ENCODE measurements at places on chromosomes 2 and 18.

GRCh38 chr2:83787189-83787588 lies 671.9 kb downstream of the SUCLG1 start:
- no peak for DNase-seq

GRCh38 chr2:143504397-143504796 lies 375.2 kb downstream of the ARHGAP15 start:
- no peak for DNase-seq

DNA sequence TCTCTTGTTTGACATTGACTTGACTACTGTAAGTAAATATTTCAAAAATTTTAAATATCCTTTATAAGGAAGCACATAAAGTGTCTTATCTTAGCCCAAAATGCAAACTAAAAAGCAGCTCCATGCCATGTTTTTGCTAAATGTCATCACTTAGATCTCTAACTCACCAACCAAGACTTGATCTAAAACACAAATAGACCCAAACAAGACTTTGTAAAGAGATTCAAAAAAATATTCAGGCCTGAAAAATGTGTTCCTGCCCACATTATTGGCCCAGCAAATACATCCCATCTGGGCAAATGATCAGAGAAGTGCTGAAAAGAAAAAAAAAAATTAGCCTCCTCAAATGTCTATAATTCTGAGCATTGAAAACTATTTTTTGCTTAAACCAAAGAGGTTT lies 187.6 kb downstream of the MREG start:
- DNase-seq, result no peak

DNA sequence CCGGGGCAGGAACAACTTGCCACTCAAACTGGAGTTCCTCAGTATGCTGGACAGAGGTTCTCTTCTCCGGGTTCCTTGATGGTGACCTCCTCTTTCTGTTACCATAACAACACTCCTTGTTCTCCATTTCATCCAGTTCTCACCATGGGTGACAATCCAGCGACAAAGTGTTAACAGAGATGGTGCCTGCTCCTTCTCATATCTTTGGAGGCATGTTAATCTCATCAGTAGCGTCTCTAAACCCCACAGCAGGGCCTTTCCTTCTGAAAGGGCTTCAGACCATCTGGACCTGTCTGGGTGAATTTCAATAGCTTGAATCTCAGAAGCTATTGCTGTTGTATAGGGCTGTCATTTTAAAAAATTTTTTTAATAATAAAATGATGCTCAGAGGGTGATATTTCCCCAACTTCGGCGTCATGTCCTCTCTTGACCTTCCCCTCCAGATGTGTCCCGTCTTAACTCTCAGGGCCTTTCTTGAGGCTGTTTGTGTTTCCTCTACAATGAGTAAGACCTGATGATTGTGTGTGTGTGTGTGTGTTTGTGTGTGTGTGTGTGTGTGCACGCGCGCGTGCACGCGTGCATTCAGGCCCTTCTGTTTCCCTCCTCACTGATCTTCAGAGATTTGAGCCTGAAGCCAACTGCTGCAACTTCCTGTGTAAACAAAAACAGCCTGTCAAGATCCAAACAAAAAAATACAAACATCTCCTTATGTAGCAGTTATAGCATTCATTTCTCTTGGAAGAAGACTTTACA lies 24.3 kb upstream of the CETN1 start:
- DNase-seq, result no peak

- DNase-seq, result no peak
Observed at GRCh38 chr2:172282944-172283343, 144.4 kb upstream of the ITGA6 start.

DNA sequence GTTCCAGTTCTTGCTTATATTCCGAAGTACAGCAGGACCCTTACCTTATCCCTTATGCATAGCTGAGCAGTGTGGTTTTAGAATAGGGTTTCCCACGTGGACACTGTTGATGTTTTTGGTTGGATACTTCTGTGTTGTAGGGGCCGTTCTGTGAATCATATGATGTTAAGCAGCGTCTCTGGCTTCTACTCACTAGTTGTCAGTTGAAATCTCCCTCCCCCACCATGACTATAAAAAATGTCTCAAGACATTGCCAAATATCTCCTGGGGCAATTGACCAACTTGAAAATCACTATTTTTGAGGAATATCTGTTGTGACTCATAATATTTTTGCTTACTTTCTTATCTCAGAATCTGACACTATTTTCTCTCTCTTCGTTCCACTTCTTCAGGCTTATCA lies 713.7 kb downstream of the TSN start:
- no peak for DNase-seq

GRCh38 chr2:39865751-39866150 lies 86.7 kb upstream of the THUMPD2 start:
- no peak for DNase-seq

DNA sequence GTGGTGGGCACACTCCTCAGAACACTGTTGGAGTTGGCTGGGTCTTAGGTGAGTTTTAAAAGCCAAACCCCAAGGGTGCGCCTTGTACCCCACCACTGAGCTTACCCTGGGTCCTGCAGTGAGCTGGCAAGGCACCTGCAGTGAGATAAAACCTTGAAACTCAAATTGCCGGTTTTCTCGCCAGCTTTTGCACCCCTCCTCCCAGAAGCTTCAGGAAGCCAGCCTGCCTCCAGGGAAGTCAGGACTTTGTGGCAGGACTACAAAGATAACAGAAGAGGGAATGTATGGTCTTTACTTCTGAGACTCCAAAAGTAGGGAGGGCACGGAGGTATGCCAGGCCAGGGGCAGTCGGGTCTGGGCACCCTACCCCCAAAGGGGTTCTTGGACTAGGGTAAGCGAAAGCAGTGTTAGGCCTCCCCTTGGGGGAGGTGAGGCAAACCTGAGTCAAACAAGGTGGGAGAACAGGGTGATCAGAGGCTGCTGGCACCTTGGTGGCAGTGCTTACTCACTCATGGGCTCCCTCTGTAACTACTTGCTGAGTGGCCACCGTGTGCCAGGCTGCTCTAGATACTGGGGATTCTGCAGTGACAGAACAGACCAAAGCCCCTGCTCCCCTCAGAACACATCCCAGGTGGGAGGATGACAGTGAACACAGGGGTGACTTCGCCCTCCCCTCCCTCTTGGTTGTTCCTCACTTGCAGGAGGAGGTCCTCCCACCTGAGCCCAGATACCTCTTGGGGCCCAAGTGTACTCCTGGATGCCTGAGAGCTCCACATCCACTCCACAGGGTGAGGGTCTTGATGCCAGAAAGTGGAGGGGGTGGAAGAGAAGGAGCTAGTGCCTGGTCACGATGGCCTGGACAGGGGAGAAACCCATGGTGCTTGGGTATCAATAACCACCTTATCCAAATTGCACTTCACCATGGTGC lies 69.3 kb upstream of the RGPD5 start:
- DNase-seq, result no peak

- DNase-seq, result no peak
Observed at GRCh38 chr2:238295144-238296112, 7.0 kb upstream of the PER2 start.

DNA sequence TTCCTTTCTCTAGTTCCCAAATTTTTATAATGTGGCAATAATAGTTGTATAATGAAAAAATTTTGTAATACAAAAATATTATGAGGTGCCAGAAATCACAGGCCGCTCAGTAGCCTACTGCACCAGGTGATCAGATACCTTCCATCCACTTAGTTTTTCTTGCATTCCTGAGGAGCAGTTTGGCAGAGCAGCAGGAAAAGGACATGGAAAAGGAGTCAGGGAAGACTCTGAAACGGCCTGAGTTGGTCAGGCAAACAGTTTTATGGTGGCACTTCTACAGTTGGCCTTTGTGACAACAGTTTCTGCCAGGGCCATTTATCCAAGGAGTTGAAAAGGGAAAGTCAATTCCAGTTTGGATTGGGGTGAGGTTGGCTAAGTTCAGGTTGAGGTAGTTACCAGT lies 165.4 kb upstream of the ALPP start:
- no peak for DNase-seq

GRCh38 chr2:232527905-232528470 lies 2.0 kb downstream of the CHRND start:
- DNase-seq, result no peak

- DNase-seq, result no peak
Observed at GRCh38 chr2:26246818-26247217, 2.1 kb downstream of the HADHB start.

GRCh38 chr18:72544092-72544886 lies at the start of gene CBLN2:
TSS of gene CBLN2 (minus strand) at chr18:72544342. CDS start at chr18:72542160, 2,182 bp downstream.
- peak; percentile 3 for DNase-seq

- DNase-seq, result no peak
Observed at GRCh38 chr2:39604866-39605265, 60.9 kb upstream of the TMEM178A start.

GRCh38 chr2:190583507-190584337 lies 49.2 kb upstream of the NEMP2 start:
- no peak for DNase-seq

- DNase-seq, result no peak
Observed at GRCh38 chr2:198321522-198322088, 517.2 kb downstream of the PLCL1 start.

- DNase-seq, result peak; percentile 21
Observed at GRCh38 chr2:230614913-230615332, 97.7 kb upstream of the CAB39 start.

DNA sequence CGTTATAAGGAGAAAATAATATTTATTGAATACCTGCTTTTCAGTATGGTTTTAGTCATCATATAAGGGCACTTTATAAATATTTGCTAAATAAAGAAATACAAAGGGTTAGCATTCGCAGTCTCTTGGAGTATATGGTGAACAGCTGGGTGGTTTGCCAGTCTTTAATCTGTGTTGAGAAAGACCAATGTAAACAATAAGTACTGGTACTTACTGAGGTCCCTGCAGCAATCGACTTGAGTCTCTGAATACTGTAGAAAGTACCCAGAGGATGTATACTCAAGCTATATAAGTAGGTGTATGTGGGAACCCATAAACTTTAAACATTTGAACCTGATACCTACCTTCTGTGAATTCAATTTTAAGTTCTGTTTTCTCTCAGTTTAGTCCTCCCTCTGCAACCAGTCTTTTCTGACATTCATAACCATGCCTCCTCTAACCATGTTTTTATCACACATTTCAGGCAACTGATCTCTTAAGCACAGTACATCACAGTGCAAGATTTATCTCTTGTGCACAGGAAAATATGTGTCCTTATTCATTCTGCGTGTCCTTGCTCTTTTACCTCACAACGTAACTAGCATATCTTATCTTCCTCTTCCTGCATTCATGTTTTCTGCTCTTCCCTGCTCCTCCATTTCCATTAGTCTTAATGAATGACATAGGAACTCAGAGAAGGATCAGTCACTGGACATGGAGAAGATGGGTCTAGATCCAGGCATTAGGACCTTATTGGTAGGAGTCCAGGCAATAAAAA lies 21.7 kb downstream of the C18orf63 start:
- DNase-seq, result no peak

- DNase-seq, result no peak
Observed at GRCh38 chr2:36409335-36409734, 53.8 kb downstream of the CRIM1 start.

- DNase-seq, result peak; percentile 73
Observed at GRCh38 chr2:216692636-216693413, 2.5 kb downstream of the IGFBP5 start.

DNA sequence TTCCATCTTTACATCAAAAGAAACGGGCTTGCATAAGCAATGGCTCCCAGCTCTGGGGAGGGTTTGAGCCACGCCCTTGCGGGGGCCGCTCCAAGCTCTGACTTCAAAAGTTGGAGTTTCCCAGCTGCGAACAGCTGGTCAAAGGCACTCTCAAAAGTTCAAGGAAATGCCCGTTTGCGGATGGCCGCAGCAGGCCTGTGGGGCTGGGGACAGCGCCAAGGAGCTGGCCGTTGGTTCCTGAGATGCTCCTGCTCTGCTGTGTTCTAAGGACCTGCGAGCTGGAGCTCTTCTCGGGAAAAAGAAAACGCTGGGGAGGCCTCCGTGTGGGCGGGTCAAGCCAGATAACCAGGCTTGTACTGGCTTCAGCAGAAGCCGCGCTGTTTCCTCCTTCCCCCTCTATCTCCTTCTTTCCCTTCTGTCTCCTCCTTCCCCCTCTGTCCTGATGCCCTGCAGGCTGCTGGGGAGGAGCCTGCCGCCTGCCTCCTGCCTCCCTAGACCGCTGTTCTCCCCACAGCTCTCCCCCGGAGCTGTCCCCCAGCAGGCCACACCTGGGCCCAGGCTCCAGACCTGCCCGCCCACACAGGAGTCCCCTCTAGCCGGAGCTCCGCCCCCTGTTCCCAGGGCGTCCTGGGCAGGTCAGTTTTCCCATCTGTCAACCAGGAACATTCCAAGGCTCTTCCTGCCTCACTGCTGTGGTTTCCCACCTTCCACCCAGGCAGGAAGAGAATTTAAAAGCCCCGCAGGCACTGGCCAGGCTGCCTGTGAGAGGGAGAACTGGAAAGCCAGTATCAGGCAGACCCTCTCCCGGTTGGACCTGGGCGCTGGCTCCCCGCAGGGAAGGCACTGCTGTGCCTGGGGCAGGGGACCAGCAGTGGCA lies 14.1 kb downstream of the KLF11 start:
- DNase-seq, result no peak

DNA sequence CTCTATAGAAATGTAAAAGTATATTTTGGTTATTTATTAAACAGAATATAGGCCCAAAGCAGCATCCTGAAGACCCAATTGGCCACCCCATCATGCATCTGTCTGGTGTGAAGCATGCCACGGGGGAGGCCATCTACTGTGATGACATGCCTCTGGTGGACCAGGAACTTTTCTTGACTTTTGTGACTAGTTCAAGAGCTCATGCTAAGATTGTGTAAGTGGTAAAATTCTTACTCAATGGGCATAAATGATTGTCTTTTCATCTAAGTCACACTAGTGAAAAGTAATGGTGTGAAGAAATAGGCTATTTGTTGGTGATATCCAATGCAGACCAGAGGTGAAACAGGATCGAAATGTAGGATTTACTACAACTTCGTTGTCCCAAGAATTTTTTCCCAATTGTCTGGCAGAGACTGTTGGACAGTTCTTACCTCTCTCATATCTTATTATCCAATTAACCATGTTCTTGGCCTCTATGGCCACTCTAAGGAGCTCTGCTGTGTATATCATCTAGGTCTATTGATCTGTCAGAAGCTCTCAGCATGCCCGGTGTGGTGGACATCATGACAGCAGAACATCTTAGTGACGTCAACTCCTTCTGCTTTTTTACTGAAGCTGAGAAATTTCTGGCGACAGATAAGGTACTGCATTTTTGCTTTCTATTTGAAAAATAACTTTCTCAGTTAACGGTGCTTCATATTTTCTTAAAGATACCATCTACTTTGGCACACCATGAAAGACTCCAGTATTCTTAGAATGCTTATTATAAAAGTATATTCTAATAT lies 35.0 kb downstream of the AOX1 start:
- DNase-seq, result no peak

- no peak for DNase-seq
Observed at GRCh38 chr2:171412571-171413175, 21.1 kb downstream of the METTL8 start.

DNA sequence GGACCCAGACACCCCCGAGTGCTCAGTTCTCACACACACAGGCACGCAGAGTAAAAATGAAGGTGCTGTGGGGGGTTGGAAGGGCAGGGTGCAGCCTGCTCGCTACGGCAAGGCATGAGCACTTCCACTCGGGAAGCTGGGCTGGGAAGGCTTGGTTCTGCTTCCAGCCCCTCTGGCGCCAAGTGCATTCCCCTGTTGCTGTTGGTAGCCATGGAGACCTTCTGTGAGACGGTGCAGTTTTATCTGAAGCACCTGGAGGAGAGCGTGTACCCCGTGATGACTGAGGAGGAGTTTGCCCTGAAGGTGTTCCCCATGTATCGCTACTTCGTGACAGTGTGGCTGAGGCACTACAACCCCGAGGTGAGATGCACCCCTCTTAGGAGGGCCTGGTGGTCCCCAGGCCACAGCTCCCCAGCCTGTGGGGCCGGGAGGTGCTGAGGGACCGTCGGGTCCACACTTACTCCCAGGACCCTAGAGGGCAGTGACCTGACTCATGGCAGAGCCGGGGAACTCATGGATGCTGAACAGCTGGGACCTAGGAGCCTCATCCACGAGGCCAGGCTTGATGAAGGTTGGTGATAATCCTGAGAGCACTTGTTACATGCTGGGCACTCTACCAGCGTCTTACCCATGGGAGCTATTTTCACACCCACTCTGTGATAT lies 15.5 kb downstream of the MROH2A start:
- DNase-seq, result no peak
